ENCODE measurements at places on chromosomes 3 and 15.

- no peak for DNase-seq
These were observed 118.8 kb upstream of the DAZL start for GRCh38 chr3:16723978-16724377.

GRCh38 chr3:127368186-127369032 is 80.6 kb upstream of the PRR20G start:
- no peak for DNase-seq

GRCh38 chr3:157239082-157239704 is 79.2 kb upstream of the CCNL1 start:
- DNase-seq, result peak; percentile 59

DNA sequence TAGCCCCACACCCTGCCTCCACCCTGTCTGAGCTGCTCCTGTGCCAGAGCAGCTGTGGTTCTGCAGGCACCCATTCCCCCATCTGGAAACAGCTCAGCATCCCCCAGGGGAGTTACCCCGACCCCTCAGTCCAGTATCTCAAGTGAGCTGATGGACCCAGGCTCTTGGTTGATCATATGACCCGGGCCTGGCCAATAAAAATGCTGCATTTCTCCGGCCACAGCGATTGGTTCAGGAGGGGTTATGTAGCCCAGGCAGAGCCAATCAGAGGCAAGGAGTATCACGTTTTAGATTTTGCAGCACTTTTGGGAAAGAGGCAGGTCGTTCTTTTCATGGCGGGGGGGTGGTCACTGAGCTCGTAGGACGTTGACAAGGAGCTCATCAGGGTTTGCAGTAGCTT is 120.8 kb downstream of the TPRA1 start:
- no peak for DNase-seq

GRCh38 chr15:77599357-77599756 is 33.4 kb downstream of the LINGO1 start:
- DNase-seq, result no peak
